ENCODE measurements at places on chromosomes 1 and 21. TPM values are rescaled to one million over a fixed set of nuclear protein-coding genes. Genes with fewer than 3 reads are reported as not detected.

ZBED6 gene
- 28.8 TPM for total RNA-seq

- no peak for DNase-seq
- H3K27ac ChIP-seq, result no peak overlapping the region
- H3K4me1 ChIP-seq, result no peaks in the 10 kb centered on the region
- H3K27me3 ChIP-seq, result no peaks in the 10 kb centered on the region
Measured at GRCh38 chr1:47738560-47739182, 258.5 kb downstream of the TRABD2B start.

DNA sequence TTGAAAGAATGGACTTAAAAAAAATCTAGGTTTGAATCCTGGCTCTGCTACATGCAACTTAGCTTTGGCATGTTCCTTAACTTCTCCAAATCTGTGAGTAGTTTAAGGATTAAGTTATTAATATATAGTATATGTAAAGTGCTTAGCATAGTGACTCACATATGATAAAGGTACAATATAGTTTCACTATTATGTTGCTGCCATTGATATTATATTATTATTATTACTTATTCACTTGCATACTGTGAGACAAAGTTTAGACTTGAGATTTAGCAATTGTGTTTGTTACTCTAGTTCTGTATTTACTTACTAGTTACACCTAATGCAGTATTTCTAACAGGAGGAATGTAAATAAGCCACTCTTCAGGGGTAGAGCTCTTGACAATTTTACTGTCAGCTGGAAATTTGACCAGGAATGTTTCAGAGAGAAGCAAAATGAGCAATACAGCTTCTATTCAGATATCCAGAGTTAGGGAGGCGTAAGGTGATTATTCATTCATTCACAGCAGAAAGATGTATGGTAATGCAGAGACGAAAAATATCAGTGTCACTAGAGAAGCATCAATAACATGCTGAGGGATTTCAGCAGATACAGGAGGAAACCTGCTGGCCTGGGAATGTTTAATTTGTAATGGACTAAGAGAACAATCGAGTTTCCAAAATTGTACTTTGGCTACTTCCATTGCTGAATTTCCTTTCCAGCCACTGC is 25.5 kb downstream of the RGS7 start:
- no peaks in the 10 kb centered on the region for H3K4me1 ChIP-seq
- DNase-seq, result no peak
- no peaks in the 10 kb centered on the region for H3K36me3 ChIP-seq
- no peaks in the 10 kb centered on the region for H3K27me3 ChIP-seq
- H3K4me3 ChIP-seq, result no peak overlapping the region

SPSB1 gene
- 52.5 TPM for total RNA-seq

DNA sequence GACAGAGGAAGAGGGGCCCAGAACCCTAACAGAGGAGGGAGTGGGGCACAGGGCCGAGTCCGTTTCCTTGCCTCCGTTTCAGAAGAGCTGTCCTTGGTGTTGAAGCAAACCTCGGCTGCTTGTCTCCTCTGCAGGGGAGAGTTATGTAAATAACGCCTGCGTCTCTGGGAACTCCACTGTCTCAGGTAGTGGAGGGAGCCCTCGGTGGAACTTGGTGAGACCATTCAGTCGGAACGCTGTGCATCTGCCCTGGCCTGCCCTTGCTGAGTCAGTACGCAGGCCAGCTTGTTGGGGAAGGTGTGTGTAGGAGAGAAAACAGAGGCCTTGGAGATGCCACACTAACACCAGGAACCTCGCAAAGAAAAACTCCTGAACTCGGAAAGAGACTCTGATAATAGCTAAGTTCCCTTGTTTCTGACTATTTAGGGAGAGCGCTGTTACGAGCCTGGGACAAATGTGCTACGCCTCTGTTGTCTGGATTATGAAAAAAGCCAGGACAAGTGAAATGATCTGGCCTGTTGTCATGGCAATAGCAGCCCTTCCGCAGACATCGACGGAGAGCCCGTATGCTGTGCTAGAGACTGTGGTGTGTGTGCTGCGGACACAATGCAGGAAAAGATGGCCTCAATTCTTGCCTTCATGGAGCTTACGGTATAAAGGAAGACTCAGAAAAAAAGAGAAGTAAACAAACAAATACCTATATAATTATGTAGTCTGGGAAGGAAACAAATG is 94.6 kb upstream of the AKT3 start:
- peaks cover 5% of the 10 kb centered on the region for H3K27me3 ChIP-seq
- H3K36me3 ChIP-seq, result no peaks in the 10 kb centered on the region
- H3K4me1 ChIP-seq, result no peaks in the 10 kb centered on the region
- H3K4me3 ChIP-seq, result no peak overlapping the region
- H3K27ac ChIP-seq, result no peak overlapping the region

TM2D1 gene
- 65.4 TPM for total RNA-seq
